Stimulated activated CD8-positive, alpha-beta memory T cell treated with anti-CD3 and anti-CD28 coated beads, Interleukin-7, amount 100 ng/mL, for 1 hour (primary cell): ENCODE measurements at places on chromosomes 6 and 20.

- no peak for DNase-seq
These were observed 34.6 kb upstream of the LAMA2 start for GRCh38 chr6:128848212-128848935.

DNA sequence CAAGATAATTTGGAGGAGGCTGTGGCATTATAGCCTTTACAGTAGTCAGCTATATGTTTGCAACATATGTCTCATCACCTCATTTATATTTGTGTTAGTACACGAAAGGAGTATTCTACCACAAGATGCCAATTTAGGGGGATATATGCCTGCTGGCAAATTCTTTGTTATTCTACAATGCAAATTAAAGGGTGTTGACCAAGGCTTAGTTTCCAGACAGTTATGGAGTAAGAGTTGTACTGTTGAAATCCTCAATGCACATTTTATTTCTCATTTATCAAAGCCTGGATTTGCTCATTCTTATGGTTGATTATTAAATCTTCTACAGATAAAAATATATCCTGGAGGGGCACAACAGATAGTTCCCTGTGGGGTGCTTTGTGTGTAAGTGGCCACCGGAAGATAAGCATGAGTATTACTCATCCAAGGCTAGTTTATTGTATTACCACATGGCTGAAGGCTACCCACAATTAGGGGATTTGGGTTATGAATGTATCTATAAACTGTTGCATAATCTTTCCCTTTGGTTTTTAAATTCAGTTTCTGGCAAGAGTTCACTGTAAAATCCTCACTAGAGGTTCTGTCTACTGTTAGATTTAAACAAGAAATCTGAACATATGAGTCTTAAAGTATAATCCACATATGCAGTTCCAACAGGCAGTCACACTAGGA is 9.0 kb downstream of the CST9 start:
- no peak for DNase-seq

- no peak for DNase-seq
These were observed 621.2 kb upstream of the EYS start for GRCh38 chr6:66328200-66328599.

DNA sequence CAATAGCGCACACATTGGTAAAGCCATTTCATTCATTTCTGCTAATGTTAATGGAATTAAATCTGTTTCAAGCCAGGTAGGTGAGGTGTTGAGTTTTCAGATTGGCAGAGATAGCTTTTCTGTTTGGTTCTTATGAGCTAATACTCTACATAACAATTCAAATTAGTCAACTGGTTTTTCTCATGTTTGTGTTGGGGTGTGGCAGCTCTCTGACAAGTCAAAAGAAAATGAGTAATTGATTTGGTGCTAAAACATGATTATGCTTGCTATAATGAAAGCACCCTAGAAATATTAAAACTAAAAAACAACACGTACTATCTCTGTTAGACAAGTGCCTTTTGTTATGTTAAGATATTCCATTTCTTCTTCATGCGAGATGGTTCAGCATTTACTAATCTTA is 13.6 kb downstream of the PPP1R14C start:
- no peak for DNase-seq

DNA sequence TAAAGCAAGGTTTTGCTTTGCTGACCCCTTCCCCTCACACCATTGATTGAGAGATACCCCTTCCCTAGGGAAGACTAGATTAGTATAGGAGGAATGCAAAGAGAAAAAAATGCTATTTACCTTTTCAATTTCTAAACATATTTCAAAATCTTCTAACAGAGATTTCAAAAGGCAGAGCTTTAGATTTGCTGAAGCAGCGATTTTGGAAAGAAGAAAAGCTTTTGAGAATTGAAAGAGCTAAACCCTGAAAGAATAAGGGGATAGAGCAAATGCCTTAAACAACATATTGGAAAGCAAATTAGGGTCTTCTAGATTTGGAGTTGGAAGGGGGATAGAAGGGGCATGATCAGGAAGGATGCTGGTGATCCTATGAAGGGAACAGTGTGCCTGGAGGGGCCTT is 46.5 kb upstream of the KLHL31 start:
- no peak for DNase-seq

- DNase-seq = no peak
These were observed 5.1 kb downstream of the RCAN2 start for GRCh38 chr6:46486181-46486580.

DNA sequence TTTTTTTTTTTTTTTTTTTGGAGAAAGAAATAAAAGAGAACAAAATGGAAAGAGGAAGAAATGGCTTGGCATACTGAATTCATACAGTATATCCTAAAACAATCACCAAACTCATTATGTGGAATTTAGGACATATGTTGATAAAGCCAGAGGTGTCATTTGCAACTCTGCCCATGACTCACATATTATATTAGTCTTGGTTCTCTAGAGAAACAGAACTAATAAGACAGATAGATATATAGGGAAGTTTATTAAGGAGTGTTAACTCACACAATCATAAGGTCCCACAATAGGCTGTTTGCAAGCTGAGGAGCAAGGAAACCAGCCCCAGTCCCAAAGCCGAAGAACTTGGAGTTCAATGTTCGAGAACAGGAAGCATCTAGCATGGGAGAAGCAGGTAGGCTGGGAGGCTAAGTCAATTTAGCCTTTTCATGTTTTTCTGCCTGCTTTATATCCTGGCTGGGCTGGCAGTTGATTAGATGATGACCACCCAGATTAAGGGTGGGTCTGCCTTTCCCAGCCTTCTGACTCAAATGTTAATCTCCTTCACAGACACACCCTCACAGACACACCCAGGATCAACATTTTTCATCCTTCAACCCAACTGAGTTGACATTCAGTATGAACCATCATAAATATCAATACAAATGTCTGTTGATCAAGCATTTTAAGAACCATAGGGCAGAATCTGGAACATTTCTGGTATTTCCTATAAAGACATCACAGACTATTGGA is 102.3 kb downstream of the UBE3D start:
- no peak for DNase-seq

- no peak for DNase-seq
These were observed 93.6 kb upstream of the AGPAT4 start for GRCh38 chr6:161367472-161367871.

GRCh38 chr6:42124223-42124836 is 18.1 kb downstream of the C6orf132 start:
- DNase-seq = no peak

- no peak for DNase-seq
These were observed 216.1 kb downstream of the ALDH8A1 start for GRCh38 chr6:134733801-134734200.

DNA sequence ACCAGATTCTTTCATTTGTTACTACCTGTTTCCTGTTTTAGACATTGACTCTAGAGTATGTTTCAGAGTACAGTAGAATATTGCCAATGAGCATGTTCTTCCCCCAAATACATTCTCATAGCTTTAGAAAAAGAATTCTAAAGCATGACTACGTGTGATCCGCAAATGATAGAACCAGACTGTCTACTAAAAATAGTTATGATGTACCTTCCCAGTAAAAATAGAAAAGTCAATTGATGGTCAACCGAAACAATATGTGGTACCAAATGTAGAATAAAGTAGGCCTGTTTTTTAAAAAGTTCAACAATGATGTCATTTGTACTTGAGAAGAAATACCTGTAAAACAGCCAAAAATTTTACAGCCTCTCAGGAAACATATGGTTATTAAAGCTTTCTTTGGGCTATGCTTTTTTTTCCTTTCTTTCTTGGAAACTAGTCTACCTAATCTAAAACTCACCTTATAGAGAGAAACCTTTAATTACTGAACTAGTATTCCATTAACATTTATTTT is 130.1 kb upstream of the MTHFD1L start:
- DNase-seq = no peak

GRCh38 chr20:12875510-12875909 is 133.3 kb upstream of the SPTLC3 start:
- no peak for DNase-seq

DNA sequence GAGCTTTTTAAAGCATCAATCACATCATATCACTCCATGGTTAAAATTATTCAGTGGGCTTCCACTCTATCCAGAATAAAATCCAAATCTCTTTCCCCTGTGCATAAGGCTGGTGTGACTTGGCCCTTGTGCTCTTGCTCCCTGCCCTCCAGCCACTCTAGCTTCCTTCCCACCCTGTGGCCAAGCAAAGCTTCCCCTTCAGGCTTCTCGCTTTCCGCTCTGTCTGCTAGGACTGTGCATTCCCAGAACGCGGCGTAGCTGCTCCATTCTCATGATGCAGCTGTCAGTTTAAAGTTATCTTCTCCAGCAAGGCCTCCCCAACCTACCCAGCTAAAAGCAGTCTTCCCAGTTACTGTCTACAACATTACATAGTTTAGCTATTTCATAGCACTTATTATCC is 19.4 kb upstream of the KCNK16 start:
- DNase-seq = no peak

GRCh38 chr6:107827541-107827940 is 3.4 kb upstream of the SCML4 start:
- no peak for DNase-seq

DNA sequence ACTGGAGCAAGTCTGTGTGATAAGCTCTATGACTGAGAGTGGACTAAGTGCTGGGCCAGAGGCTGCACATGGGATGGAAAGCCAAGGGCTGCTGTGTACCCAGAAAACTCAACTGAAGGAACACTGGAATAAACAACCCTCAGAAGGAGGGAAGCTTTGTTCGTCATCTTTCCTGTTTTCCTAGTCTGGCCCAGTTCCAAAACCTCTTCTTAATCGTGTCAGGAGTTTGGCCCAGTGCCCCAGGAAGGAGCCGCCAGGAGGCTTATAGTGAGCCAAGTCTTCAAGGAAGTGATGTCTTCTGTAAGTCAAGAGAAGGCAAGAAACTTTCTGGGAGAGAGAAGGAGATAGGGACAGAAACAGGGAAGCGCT is 23.3 kb upstream of the TOP1 start:
- no peak for DNase-seq

DNA sequence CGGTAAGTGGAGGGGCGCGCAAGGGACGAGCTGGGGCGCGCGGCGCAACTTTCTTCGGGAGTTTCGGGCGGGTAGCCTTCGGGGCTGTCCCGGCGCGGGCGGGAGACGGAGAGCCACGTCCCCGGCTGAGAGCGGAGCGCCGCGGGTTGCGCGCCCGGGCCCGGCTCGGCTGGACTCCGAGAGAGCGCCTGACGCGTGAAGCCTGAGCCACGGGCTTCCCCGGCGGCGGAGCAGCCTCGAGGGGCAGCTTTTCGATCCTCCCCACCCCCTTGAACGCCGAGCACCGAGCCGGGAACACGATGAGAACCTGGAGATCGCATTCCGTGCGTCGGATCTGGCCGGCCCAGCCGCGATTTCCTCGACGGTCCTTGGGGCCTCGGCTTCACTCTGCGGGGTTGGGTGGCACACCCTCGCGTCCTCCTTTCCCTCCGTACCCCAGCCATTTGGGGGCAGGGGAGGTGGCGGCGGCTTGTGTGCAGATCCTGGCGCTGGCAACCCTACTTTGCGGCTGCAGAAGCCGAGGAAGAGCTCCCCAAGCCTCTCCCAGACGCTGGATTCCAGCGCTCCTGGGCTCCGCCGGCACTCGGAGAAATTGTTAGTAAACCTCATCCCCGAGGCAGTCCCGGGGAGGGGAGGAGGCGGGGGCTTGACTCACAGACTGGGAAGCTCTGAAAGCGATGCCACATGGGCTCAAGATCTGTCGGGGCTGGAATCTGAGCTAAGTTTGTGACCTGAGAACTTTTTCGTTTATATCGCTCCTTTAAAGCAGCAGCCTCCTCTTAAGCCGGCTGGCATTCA is 572 bp downstream of the DSE start:
- no peak for DNase-seq

DNA sequence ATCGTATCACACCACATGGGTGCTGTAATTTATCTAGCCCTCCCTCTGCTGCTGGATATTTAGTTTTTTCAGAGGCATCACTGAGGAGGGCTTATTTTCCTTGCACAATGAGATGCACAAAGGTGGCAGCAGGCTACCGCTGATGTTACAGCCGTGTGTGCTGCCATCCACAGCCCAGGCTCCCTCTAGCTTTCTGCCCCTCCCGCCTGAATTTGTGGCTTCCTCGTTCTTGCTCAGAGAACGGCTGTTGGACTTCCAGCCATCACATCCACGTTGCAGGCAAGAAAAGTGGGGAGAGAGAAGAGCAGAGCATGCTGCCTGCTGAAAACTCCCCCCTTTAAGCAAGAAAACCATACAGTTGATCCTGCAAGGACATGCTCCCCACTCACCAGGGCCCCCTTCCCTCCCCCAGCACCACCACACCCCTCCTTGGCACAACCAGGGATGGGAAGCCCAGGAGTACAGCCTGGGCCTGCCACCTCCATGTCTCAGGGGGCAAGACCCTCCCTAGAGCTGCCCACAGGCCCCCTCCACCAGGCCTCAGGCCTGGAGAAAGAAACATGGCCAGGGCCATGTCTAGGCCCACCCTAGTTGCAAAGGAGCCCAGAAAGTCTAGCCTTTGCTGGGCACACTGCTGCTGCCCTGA is 102.6 kb downstream of the MRPL14 start:
- no peak for DNase-seq

DNA sequence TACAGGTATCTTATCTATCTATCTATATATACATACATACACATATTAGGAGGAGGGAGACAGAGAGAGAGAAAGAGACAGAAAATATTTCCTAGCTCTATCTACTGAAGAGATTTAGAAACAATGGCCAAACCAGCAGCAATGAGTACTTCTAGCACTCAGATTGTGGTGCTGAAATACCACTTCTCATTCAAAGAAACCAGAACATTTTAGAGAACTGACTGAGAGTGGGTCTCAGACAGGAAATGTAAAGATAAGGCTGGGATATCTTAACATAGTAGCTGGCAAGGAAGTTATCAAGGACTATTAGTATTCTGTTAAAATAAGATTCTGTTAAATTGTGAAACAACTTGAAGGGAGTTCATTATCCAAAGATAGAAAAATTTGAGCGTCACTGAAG is 57.0 kb downstream of the DNAAF9 start:
- DNase-seq = no peak

GRCh38 chr6:127939442-127940066 is 38.7 kb upstream of the THEMIS start:
- DNase-seq = no peak

- no peak for DNase-seq
These were observed 208.4 kb downstream of the ANKRD60 start for GRCh38 chr20:58019850-58020625.

DNA sequence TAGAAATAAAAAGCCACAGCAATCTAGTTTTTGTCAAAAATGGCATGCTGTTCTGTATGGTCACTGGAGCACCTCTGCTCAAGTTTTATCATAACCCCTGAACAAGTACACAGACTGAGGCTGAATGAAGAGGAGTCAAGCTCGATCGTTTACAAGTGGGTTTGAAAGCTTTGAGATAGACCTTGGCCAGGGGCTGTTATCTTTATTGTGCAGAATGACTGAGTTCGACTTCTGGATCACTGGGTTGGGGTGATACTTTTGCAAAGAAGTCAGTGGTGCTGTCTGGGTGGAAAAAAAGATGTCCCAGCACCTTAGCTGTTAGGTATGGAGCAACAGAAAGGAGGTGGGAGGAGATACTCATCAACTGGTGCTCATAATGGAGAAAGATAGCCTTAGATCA is 446.0 kb downstream of the HACE1 start:
- no peak for DNase-seq

GRCh38 chr6:43951063-43951755 is 176.0 kb downstream of the MRPL14 start:
- no peak for DNase-seq
